ENCODE measurements at places on chromosomes 2 and 18. TPM values are rescaled to one million over a fixed set of nuclear protein-coding genes. Genes with fewer than 3 reads are reported as not detected.

The GYPC gene
- 132 TPM for polyA plus RNA-seq

The TNFAIP6 gene
- 0.88 TPM for polyA plus RNA-seq

The MROH2A gene
- polyA plus RNA-seq = not detected

The CDK15 gene
- 3.7 TPM for polyA plus RNA-seq

The ATG16L1 gene
- 17.6 TPM for polyA plus RNA-seq

The TCF7L1 gene
- polyA plus RNA-seq = 17.2 TPM

The SH3BP4 gene
- 20.3 TPM for polyA plus RNA-seq

The KIAA2012 gene
- 0.10 TPM for polyA plus RNA-seq

The MDH1B gene
- 1.5 TPM for polyA plus RNA-seq

The ARHGAP15 gene
- polyA plus RNA-seq = 10.0 TPM

Data from ovary (tissue), 10 donors.